ENCODE measurements at places on chromosomes 3 and 15. TPM values are rescaled to one million over a fixed set of nuclear protein-coding genes. Genes with fewer than 3 reads are reported as not detected.

KIF7 gene
- total RNA-seq = 2.4 TPM

LMAN1L gene
- 8.1 TPM for total RNA-seq

GOLGA8J gene
- total RNA-seq = 0.41 TPM

RTP3 gene
- not detected for total RNA-seq

SYNPR gene
- 0.93 TPM for total RNA-seq

CCK gene
- not detected for total RNA-seq

FANCD2OS gene
- not detected for total RNA-seq

PXYLP1 gene
- total RNA-seq = 25.6 TPM

SAMMSON gene
- not detected for total RNA-seq

CCRL2 gene
- total RNA-seq = 1.5 TPM

TMCO5A gene
- total RNA-seq = not detected

A4GNT gene
- not detected for total RNA-seq

NDN gene
- total RNA-seq = 35.2 TPM

ZNF501 gene
- 5.3 TPM for total RNA-seq

TM4SF4 gene
- total RNA-seq = not detected

MYRIP gene
- total RNA-seq = 1.5 TPM

MAGI1 gene
- total RNA-seq = 36.6 TPM

ROPN1 gene
- not detected for total RNA-seq

ZNF502 gene
- total RNA-seq = 3.4 TPM

CORO2B gene
- 5.0 TPM for total RNA-seq

TRIM71 gene
- total RNA-seq = not detected

MAP3K13 gene
- 8.4 TPM for total RNA-seq

CELF6 gene
- 1.5 TPM for total RNA-seq

CHRNB4 gene
- not detected for total RNA-seq

ARRDC4 gene
- total RNA-seq = 11.8 TPM

C3orf22 gene
- not detected for total RNA-seq

STARD9 gene
- 4.9 TPM for total RNA-seq

FAIM gene
- total RNA-seq = 3.1 TPM

MED12L gene
- total RNA-seq = 0.82 TPM

PIGB gene
- 2.8 TPM for total RNA-seq

VPS8 gene
- total RNA-seq = 83.9 TPM

LRRIQ4 gene
- not detected for total RNA-seq

TF gene
- total RNA-seq = 1.3 TPM

KLHL40 gene
- 0.22 TPM for total RNA-seq

PLSCR4 gene
- 12.1 TPM for total RNA-seq

CRABP1 gene
- total RNA-seq = not detected

MCF2L2 gene
- 0.91 TPM for total RNA-seq
